ENCODE measurements at places on chromosomes 5 and 9.
A peak's percentile ranks its signal among the peaks of the same experiment; 100 is the strongest.

GRCh38 chr9:121607434-121608167 lies 43.8 kb upstream of the DAB2IP start:
- DNase-seq = no peak

DNA sequence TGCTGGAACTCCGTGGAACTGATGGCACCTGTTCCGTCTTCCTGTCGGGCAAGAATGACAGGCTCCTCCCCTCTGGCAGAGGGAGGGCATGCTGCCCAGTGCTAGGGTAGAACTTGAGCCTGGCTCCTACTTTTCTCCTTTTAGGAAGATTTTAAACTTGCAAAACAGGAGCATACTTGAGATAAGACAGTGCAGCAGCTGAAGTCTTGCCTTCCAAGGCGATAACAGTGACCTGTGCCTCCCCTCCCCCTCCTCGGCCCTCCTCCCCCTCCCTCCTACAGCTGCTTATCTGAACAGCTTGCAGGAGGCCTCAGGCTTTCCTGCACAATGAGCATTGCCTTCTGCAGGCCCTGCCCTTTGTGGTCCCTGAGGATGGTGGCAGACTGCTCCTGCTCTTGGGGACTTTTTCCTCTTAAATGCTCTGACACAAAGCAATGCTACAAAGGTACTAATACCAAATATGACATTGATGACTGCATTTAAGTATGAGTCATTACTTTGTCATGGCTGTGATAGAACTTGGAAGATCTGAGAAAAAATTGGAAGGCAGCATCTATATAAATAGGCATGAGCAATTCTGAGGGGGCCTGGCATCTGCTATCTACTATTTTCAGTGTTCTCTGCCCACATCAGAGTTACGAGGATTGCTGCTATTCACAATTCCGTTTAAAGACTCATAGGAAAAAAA lies 2.0 kb downstream of the GADD45G start:
- DNase-seq = peak; percentile 68

GRCh38 chr9:38287420-38287985 lies 105.0 kb upstream of the ALDH1B1 start:
- DNase-seq = no peak

GRCh38 chr5:157963761-157964160 lies 104.8 kb upstream of the CLINT1 start:
- DNase-seq = no peak

- DNase-seq = no peak
Measured at GRCh38 chr5:170143091-170143490, 37.4 kb downstream of the FOXI1 start.

DNA sequence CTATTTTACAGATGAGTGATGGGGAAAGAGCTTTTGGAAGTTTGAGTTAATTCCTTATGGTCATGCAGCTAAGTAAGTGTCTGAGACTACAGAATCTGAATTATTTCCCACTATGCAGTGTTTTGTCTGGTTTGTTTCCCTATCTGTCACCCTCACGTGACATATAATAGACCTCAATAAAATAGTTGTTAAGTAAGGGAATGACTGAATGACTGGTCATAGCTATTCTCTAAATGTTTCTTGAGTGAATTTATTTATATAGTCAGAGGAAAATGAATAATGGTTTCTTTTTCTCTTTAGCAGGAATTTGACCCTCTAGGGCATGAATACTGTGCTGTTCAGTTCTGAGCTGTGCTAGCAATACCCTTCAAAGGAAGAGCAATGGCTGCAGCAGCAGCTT lies 10.3 kb downstream of the TRIM32 start:
- no peak for DNase-seq

- no peak for DNase-seq
Measured at GRCh38 chr9:68710111-68710471, 5.1 kb downstream of the PIP5K1B start.

- DNase-seq = no peak
Measured at GRCh38 chr5:36796155-36796554, 80.4 kb upstream of the NIPBL start.

GRCh38 chr9:21317956-21318923 lies 13.1 kb upstream of the IFNA5 start:
- DNase-seq = no peak

DNA sequence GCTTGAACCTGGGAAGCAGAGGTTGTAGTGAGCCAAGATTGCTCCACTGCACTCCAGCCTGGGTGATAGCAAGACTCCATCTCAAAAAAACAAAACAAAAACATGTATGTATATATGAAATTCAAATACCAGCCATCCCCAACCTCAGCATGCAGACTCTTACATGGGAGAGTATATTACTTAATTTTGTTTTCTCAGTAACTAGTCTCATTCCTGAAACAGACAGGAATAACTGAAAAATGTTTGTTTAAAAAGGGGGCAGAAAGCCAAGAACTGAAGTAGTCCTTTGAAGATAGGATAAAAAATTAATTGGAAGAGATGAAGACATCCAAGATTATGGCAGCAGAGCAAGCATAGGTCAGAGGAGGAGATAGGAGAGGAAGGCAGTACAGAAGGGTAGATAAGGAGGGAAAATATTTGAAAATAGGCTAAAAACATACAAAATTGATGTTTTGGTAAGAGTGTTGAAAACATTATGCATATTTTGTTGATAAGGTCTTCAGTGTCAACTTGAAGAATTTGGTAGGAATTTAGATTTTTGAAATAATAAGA lies 309.9 kb downstream of the MAT2B start:
- DNase-seq = no peak

GRCh38 chr5:132807163-132807838 lies 5.8 kb upstream of the SOWAHA start:
- peak; percentile 65 for DNase-seq

DNA sequence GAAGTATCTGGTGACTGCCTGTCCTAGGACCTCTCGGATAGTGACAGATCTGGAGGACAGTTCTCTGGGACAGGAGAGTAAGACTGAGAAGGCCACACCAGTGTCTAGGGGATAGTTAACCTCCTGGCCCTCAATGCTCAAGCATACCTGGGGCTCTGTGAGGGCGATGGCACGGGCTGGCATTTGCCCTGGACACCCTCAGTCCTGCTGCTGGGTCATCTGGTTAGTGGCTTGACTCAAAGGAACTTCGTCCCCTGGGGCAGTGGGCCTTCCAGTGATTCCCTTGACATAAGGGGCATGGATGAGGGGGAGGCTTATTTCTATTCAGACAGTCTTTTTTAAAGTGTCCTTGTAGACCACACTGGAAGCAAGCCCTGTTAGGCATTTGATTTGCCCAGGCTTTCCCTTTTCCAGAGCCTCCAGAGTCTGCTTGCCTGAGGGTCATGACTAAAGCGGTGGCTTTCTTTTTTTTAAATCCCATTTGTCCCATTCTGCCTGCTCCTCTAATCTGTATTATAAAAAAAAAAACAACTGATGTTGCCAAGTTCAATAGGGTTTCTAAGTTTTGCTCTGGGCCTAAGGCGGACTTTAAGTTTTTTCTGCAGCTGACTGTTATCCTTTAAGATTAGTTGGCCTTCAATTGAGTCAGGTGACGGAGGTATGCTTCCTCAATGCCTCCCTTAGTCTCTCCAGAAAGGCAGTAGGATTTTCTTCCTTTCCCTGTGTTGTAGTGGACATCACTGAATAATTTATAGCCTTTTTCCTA lies 2083.5 kb upstream of the C9orf72 start:
- DNase-seq = no peak

GRCh38 chr9:137041124-137041523 lies 4.9 kb downstream of the NPDC1 start:
- no peak for DNase-seq

DNA sequence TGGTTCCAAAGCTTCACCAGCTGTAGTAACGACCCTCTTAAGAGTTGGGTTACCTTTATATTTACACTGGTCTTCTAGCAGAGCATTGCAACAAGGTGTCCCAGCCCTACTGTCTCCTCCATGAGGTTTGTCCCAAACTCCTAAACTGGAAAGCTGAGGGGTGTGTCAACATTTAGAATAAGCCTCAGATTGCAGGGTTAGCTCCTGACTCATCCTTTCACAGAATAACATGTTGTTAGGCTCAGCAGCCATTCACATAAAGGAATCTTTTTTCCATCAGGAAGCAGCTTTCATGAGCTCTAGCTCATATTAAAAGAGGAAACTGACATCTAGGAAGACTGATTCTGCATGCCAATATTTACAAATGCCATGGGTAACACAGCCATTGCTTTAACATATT lies 238.7 kb downstream of the EFNA5 start:
- no peak for DNase-seq

Measured in CMK (cell line).